NCI-H2081 treated with DMSO at 0.1 percent for 48 hours (cell line): ENCODE measurements at places on chromosomes 7 and 10.

DNA sequence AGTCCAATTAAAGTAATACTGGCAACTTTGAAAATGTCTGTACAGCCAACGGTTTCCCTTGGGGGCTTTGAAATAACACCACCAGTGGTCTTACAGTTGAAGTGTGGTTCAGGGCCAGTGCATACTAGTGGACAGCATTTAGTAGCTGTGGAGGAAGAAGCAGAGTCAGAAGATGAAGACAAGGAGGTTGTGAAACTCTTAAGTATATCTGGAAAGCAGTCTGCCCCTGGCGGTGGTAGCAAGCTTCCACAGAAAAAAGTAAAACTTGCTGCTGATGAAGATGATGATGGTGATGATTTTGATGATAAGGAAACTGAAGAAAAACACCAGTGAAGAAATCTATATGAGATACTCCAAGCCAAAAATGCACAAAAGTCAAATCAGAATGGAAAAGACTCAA, 72.2 kb downstream of the ZNF783 start:
- no peak for DNase-seq

DNA sequence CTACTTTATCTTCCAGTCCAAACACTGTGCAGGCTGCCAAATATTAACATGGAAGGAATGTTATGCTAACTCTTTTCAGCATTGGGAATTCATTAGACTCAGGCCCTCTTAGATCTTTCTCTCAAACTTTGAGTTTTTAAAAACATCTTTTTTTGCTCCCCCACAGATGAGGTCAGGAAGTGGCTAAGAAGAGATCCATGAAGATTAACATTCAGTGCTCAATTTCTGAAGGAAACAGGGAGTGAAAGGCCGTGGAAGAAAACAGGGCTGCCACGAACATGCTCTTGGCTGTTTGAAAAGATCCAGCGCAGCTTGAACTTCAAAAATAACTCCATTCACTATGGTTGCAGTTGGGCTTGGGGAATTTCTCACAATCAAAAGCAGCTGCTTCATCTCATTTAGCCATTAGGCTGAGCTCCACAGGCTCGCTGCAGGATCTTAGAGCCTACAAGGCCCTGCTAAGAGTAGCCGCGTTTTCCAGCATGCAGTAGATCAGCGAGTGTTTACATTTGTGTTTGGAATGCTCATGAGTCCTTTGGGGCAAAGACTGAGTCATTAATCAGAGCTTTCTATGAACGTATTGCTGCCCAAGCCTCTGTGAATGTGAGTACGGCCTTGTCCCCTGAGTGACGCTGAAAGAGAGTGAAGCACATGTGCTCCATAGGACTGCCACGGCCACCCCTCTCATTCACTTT, 41.2 kb upstream of the TNS3 start:
- DNase-seq, result no peak

- DNase-seq, result no peak
These were observed 56.7 kb downstream of the GNA12 start for GRCh38 chr7:2787251-2787951.

GRCh38 chr10:121369616-121370015, 228.6 kb downstream of the FGFR2 start:
- DNase-seq, result no peak

DNA sequence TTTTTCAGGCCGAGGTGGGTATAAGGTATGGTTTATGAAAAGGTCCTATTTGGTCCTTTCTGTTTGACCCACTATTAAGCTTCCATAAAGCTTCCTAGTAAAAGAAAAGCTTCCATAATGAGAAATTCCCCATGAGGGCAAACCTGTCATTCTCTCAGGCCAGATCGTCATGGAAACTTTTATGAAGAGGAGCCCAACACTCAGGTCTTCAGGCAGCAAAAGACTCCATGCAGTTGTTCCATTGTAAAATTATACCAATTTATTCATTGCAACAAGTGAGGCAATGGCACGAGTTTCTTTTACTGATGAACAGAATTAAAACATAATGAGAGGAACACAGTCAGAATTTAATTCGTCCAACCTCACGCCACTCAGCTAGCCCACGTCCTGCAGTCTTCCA, 188.6 kb downstream of the MTERF1 start:
- DNase-seq, result no peak

GRCh38 chr7:141788296-141788695, 1.7 kb upstream of the TAS2R5 start:
- DNase-seq, result no peak

DNA sequence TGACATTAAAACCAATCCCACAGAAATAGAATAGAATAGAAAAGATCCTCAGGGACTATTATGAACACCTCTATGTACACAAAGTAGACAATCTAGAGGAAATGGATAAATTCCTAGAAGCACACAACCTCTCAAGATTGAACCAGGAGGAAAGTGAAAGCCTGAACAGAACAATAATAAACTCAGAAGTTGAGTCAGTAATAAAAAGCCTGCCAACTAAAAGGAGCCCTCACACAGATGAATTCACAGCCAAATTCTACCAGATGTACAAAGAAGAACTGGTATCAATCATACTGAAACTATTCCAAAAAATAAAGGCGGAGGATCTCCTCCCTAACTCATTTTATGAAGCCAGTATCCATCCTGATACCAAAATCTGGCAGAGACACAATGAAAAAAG, 220.3 kb upstream of the HPS1 start:
- no peak for DNase-seq

DNA sequence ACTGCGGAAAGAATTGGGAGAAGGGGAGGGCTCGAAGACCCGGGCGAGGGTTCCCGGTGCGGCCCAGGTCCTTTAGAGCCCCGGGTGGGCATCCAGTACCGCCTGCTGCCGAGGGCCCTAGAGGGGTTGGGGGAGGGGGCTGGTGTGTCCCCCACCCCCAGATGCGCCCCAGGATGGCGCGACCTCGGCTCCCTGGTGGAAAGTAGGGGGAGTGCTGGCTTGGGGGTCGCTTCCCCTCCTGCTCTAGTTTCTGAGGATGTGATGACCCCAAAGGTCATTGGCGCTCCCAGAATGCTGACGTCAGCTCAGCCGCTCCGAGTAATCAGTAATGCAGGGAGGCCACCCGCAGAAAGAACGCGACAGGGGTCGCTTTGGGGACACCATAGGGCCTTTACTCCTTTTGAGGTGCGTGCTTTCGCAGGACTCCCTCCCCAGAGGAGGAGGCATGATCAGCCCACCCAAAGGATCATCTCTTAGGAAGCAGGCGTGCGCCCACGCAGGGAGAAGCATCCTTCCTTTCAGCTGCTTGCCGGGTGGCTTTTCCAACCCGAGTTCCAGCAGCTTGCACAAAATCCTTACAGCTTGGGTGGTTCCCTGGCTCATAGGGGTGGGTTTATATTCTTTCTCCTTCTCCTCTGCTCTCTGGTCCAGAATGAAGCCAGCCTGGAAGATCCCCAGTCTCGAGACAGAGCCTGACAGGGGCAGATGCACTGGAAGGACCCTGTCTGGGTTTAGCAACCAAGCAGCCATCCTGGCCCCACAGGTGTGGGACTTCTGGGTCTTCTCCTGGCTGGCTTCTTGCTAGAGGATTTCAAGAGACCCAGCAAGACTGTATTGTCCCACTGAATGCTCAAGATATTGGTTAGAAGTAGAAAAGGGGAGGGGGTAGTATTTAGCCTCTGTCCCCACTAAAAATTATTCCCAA, 1.3 kb upstream of the PRKAG2 start:
- DNase-seq, result no peak

DNA sequence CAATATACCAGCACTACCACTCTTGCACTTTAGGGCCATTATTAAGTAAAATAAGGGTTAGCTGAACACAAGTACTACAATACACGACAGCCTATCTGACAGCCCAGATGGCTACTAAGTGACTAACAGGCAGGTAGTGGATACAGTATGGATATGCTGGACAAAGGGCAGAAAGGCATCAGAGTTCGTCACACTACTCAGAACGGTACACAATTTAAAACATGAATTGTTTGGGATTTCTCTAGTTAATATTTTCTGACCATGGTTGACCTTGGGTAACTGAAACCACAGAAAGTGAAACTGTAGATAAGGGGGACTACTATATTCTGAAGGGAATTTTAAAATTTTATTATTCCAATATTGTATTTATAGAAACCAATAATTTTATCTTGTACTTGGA, 101.3 kb upstream of the SKAP2 start:
- no peak for DNase-seq

DNA sequence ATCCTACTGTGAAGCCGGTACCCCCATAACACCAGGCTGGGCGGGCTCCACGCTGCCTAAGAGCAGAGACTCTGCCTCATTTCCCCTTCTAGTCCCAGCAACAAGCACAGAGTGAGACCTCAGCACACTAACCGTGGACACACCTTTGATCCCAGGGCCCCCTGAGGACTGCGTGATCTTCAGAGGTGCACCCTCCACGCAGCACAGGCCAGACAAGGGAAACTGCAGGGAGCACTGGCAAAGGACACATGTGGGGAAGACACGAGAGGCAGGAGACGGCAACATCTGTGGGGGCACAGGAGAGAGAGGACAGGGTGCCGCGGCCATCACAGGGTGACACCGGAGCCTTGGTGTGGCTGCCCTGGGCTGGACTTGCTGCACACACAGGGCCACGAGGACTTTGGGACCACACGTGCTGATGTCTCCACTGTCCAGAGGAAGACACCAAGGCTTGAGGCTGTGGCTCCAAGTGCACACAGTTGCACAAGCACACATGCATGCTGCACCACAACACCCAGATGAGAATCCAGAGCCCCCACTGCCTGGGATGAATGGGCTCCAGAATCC, 128.8 kb downstream of the PTPRN2 start:
- no peak for DNase-seq

- no peak for DNase-seq
These were observed 147.2 kb downstream of the AKR1D1 start for GRCh38 chr7:138223402-138223879.

DNA sequence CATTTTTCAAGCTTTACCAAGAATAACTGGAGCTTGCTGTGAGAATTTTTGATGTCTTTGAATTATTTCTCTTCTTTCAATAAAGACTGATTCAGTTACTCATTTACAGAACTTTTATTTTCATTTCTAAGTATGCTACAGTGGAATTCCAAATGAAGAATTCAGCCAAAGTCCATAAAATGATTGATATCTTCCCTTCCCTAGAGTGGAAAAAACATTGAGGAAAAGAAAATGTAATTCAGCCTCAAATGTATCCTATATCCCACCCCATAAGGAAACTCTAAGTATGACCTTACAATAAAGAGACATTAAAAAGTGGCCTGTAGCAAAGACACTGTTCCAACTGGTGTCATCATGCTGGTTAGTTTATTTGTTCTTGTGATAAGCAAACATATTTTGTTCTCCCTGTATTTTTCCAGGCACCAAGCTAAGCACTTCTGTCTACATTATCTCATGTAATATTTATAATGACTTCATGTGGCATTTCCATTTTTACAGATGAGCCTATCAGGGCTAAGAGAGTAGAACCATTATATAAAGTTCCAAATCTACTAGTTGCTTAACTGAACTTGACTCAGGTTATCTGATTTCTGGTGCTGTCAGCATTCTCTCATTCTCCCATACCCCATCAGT, 450.4 kb downstream of the NEBL start:
- no peak for DNase-seq

GRCh38 chr7:80945976-80946375, 27.1 kb upstream of the SEMA3C start:
- no peak for DNase-seq

GRCh38 chr7:6556196-6556595, 4.9 kb upstream of the GRID2IP start:
- DNase-seq, result no peak

DNA sequence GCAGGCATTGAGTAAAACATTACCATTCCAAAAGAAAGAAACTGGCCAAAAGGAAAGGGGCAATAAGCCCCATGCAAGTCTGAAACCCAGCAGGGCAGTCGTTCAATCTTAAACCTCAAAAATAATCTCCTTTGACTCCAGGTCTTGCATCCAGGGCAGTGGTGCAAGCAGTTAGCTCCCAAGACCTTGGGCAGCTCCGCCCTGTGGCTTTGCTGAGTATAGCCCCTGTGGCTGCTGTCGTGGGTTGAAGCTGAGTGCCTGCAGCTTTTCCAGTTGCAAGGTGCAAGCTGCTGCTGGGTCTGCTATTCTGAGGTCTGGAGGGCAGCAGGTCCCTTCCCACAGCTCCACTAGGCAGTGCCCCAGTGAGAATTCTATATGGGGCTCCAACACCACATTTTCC, 580.1 kb upstream of the AUTS2 start:
- no peak for DNase-seq

DNA sequence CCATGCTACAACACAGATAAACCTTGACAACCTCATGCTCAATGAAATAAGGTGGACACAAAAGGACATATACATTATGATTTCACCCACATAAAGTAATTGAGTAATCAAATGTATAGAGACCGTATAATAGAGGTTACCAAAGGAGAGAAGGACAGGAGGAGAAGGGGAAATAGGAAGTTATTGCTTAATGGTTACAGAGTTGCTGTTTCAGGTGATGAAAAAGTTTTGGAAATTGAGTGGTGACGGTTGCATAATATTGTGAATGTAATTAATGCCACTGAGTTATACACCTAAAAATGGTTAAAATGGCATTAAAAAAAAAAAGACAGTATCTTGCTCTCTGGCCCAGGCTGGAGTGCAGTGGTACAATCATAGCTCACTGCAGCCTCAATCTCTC, 1.5 kb upstream of the OGDH start:
- no peak for DNase-seq

GRCh38 chr10:78981970-78982281, 86.8 kb upstream of the ZMIZ1 start:
- no peak for DNase-seq
